Stimulated activated CD4-positive, alpha-beta T cell treated with anti-CD3 and anti-CD28 coated beads, Interleukin-4, amount 100 ng/mL, for 1 hour (primary cell): ENCODE measurements at places on chromosomes 16 and 17.
A peak's percentile ranks its signal among the peaks of the same experiment; 100 is the strongest.

DNA sequence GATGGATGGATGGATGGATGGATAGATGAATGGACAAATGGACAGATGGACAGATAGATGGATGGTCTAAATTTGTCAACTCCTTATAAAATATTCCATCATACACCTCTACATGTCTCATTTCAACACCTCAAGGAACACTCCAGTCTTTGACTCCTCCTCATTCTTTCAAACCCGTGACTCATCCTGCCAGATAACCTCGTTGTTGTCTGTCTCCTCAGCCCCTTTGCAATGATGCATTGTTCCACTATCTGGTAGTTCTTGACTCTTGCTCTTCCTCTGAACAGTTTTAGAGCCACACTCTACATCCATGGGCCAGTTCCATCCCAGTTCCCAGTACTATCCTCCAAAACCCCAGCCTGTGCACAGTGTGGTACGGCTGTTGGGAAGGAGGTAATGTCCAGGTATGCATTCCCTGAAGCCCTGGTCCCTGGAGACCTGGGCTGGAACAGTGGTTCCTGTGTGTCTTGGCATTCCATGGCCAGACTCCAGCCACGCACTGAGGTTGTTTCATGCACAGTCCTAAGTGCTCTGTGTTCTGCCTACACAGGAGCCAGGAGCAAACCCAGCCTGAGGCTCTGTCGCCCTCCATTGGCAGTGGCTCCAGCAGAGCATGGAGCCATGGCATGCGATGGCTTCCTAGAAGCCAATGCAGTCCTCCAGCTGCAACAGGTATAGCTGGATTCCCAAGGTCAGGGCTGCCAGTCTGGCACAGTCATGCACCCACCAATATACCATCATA lies 105.7 kb downstream of the C17orf67 start:
- DNase-seq = no peak

DNA sequence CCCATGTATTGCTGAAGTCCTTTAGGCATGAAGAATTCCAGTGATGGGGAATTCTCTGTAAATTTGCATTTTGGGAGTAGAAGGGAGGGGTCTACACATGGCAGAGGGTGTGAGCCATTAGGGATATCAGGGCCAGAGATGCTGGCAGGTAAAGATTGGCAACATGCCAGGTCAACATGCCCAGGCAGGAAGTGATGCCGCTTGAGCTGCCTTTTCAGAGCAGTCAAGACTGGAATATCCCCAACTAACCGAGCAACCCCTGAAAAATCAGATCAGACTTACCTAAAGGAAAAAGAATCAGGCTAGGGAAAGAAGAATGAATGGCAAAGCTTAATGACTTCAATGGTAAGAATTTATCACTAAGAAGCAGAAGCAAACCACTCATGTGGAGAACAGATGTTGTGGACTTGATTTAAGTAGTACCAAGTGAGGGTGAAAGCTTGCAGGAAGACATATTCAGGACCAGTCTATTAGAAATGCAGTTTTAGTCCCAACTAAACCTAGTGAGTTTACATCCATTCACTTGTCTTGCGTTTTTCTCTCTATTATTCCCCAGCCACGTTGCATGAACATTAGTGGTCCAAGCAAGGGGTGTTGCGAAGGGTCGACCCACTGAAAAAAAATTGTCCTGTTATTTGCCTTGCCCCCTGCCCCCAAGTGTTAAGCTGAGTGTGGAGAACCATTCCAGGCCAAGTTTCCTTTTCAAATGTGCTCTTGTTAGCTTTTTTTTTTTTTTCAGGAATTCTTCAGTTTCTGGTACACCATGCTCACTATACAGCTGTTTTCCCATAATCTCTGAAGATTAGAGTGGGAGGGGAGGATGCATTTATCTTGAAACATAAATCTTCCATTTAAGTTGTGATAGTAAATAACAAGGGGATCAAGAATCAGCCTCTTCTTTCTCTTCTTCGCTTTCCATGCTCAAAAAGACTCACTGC lies 105.2 kb downstream of the ABCA8 start:
- DNase-seq = no peak

DNA sequence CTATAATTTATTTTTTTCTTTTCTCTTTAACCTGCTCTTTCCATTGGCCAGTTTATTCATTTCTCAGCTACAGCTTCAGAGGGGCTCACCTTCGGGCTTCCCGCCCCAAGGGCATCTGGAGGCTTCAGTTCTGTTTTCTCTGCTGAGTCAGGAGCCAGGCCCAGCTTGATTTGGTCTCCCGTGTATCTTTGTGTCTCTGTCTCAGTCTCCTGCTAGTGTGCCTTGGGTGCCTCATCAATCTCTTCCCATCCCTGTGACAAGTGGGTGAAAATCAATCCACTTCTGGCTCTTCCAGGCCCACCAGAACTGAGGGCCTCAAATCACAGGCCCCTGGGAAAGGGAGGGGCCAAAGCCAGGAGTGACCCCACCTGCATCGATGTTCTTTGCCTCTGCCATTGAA lies 72.1 kb downstream of the CCDC182 start:
- DNase-seq = no peak

GRCh38 chr16:12411516-12411915 lies 392.2 kb downstream of the CPPED1 start:
- no peak for DNase-seq

DNA sequence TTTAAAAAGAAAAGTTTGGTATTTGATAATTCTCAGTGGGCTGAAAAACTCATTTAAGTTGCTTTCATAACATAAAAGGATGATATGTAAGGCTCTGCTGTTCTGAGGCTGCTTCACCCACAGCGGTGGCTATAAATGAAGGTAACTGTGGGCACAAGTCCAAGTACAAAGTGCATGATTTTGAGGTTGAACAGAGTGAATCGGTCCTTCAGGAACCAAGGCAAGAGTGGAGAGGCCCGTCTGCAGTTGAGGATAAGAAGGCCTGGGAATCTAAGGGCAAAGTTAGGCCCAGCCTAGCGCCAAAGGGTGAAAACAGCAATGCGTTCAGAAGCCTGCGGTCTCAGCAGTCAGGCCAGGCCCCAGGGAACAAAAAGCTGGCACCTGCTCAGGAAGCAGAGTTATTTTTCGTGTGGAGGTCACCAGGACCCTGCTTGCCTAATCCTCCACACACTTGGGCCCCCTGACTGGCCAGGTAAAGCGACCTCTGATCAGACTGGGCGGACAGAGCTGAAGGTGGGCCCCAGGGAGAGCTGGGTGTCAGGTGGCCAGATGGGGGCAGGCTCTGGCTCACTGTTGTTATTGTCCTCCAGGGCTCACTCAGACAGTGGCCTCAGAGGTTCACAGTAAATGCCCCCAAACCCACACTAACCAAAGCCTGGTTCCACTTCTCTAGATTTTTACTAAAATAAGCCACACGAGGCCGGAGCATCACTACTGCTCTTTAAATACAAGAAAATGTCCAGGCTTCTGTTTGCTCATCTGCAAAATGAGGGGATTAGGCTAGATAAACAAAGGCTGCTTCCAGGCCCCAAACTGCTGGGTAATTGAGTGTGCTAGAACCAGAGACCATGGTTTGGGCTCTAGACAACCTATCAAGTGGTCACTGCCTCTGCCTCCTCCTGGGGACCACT lies 46.5 kb downstream of the TEX2 start:
- no peak for DNase-seq

DNA sequence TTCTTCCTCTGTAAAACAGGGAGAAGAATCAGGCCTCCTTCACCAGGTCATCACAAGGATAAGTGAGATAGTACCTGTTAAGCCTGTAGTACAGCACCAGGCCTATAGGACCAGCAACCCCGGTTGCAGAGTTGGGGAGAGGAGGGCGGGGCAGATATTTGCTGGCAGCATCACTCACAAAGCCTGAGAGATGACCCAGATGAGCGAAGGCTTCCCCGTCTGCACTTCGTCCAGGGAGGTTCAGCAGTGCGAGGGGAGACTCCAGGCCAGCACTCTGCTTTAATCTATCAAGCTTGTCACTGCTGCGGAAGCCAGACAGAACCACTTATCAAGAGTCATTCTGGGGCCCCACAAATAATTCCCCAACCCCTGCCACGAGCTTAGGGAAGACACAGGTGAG lies 15.8 kb upstream of the RBBP6 start:
- no peak for DNase-seq

DNA sequence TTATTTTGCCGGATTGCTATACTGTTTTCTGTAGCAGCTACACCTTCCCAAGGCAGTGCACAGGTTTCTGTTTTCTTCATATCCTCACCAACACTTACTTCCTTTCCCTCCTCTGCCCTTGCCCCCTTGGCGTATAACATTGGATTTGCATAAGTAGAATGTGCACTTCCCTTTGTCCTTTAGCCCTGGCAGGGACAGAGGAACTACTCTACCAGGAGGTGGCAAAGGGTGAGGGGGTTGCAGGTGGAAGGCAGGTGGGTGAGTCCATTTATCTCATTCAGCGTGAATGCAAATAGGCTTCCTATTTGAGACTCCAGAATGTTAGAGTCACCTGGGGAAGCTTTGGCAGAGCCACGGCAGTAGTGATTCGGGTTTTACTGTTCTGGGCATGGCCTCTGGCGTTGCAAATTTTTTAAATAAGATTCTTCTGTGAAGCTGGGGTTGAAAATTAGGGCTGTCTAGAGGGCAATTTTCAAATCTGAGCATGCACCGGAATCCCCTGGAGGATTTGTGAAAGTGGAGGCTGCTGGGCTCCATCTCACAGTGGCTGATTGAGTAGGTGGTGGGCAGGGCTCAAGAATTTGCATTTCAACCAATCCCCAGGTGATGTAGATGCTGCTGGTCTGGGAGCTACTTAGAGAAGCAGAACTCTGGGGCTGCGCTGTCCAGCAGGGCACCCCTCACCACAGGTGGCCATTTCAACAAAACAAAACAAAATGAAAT lies 84.7 kb downstream of the PLCG2 start:
- no peak for DNase-seq

- DNase-seq = no peak
These were observed 11.5 kb upstream of the TMEM106A start for GRCh38 chr17:43200127-43200526.

DNA sequence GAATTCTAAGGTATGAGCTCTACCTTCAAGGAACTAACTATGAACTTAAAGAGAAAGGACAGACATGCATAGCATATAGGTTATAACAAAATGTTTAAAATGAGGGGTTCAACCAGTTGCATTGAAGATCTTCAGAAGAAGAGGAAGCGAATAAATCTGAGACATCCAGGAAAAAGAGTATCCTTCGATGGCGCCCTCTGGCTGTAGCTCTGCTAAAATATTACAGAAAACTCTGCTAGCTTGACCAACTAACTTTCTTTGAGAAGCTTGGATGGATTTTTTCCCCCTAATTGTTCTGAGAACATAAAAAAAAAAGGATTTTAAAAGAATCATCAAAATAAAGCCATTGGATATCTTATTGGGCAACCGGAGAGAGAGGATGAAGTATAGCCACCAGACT lies 659.9 kb upstream of the SOX9 start:
- DNase-seq = no peak

- no peak for DNase-seq
These were observed at the start of gene IL34 for GRCh38 chr16:70646260-70647241. Gene IL34, plus strand, starts transcription at chr16:70646559. Its CDS starts 389 bp downstream, at chr16:70646948.

DNA sequence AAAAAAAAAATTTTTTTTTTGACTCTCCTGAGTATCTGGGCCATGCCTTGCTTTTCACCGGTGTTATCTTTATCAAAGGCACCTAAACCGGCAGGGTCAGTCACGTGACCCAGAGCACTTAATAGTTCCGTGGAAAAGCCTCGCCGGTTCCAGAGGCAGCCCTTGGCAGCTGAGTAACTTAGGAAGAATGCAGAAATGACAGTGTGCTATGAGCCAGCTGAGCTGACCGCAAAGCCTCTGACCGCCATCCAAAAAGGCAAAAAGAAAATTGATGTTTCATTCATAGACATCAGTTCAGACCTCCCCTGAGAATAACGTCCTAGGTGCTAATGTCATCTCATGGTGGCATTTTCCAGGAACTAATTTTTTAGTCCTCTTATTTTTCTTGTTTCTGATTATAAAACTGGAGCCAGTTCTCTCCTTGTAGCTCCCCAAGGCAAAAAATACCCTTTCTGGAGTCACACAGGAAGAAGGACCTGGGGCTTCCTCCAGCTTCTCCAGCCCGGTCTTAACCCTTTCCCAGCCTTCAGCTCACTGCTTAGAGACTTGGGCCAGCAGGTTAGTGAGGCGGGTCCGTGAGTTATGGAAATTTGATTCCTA lies 122.6 kb downstream of the SOCS1 start:
- DNase-seq = no peak

GRCh38 chr16:25699069-25699468 lies 7.3 kb downstream of the HS3ST4 start:
- no peak for DNase-seq

DNA sequence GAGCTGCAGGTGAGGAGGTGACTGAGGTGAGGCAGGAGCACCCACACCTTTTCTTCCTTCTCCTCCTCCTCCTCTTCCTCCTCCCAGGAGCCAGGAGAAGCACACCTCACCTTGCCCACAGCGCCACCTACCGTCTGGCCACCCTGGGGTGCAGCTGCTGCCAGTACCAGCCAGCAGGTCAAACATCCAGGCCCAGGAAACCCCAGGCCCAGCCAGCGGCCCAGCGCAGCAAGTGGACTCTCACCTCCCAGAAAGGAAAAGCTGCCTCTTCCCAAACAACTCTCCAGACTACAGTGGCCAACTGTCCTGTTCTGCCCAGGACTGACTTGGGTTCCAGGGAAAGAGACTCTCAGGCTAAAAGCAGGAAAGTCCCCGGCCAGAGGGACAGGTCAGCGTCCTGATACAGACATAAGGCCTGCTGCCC lies 22.7 kb downstream of the PEMT start:
- DNase-seq = peak; percentile 57

GRCh38 chr17:57033296-57033695 lies 51.8 kb upstream of the AKAP1 start:
- DNase-seq = no peak

DNA sequence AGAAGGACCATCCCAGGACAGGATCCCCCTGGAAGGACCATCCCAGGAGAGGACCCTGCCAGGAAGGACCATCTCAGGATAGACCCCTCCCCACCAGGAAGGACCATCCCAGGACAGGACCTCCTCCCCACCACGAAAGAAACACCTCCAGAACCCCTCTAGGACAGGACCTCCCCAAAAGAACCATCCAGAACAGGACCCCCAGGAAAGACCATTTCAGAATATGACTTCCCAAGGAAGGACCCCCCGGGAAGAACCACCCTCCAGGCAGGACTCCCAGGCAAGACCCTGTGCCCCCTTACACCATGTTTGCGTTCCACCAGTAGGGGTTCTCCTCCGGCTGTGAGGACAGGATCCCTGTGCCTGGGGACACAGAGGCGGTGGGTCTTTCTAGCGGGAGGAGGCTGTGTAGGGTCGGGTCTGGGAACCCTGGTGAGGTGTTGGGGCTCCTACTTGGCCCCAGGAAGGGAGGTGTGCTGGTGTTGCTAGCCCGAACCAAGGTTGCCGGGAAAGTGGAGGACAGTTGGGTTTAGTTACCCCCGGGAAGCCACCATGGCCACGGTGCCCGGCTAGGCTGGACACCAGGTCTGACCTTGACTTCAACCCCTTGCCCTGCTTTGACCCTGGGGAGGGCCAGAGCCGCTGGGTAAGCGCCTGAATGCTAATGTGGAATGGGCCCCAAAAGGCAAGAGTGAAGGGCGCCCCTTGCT lies 2.2 kb downstream of the NOTUM start:
- no peak for DNase-seq

DNA sequence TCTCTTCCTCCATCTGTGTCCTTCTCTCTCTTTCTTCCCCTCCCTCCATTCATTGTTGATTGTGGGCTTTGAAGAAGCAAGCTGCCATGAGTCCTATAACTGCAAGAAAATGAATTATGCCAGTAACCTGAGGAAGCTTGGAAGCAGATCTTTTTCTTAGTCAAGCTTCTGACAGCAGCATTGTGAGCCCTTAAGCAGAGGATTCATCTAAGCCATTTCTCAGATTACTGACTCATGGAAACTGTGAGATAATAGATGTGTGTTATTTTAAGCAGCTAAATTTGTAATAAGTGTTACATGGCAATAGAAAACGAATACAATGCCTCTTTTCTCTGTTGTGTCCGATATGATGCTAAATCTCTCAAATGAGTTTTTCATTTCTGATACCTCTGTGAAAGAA lies 1109.7 kb downstream of the CDH11 start:
- DNase-seq = no peak

GRCh38 chr17:81129289-81129688 lies 36.0 kb upstream of the PVALEF start:
- DNase-seq = no peak
